ENCODE measurements at places on chromosomes 6 and 20.
A peak's percentile ranks its signal among the peaks of the same experiment; 100 is the strongest.

DNA sequence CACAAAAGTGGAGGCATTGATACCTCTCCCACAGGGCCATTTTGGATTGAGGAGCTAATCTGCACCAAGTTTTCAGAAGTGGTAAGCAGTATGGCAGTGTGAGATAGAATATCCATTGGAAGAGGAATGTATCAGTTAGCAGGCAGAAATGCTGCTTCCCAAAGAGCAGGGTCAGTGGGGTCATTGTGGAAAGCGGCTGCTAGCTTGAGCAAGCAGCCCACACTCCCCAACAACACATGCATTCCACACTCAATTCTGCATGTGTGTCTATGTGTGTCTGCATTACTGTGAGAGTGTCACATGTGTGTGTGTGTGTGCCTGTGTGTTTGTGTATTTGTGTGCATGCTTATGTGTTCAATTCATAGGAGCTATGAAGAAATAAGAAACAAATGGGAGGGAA, 190.9 kb upstream of the FOXA2 start:
- no peak for DNase-seq

GRCh38 chr6:41587131-41587879, 41.1 kb downstream of the FOXP4 start:
- DNase-seq = no peak

- DNase-seq = no peak
Measured at GRCh38 chr6:63799813-63800212, 164.2 kb downstream of the PHF3 start.

DNA sequence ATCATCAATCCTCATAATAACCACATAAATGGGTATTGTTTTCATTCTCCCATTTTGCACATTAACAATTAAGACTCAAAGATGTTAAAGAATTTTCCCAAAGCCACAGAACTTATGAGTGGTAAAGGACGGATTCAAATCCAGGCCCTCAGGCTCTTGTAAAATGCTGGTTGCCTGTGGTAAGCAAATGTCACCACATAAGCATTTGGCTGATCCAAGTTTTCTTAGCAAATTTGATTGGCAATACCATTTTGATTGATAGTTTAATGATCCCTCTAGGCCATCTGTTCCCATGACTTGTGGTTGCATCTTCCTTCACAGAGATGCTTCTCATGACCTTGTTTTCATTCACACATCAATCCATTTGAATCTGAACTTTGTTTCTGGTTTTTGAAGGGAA, 252.0 kb upstream of the RIN2 start:
- DNase-seq = peak; percentile 81

GRCh38 chr20:33211817-33212424, 5.2 kb upstream of the BPIFA3 start:
- DNase-seq = peak; percentile 66

DNA sequence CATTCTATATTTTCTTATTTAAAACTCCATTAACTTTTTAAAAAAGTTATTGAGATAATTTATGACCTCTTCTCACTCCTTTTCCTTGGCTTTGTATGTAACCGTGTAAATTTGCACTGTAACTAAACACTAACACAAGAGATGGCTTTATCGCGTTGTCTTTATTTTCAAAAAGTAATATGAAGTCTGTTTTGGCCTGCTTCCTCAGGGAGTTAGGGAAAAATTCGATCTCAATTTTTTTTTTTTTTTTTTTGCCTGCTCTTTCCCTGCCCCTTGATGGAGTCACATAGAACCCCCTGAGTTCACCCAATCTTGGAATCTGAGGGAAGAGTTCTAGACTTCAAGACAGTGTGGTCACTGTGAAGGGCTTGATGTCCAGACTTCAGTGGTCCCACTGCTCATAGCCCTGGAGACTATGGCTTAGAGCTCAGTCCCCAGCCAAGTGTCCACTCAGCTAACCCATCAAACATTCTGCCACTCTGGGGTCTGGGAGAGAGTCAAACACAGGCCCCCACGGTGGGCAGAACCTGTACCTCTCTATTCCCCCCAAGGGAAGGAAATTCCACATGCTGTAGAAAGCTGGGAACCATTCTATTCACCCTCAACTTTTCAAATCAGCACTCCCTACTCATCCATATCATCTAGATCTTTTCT, 15.7 kb upstream of the TBC1D22B start:
- no peak for DNase-seq

- DNase-seq = no peak
Measured at GRCh38 chr6:16816891-16817290, 55.6 kb upstream of the ATXN1 start.

DNA sequence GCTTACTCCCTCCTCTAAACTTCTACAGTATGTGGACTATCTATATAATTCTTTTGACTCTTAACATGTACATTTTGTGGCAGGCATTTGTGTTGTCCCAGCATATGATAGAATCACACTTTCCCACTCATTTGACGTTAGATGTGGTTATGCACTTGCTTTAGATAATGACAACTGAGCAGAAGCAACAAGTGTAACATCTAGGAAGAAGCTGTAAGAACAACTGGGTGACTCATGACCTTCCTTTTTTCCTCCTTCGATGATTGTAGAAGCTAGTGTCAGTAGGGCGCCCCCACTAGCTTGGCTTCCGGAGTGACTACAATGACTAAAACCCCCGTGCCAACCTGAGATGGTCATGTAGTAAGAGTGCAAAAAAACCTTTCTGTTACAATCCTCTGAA, 74.6 kb upstream of the CEP85L start:
- no peak for DNase-seq

DNA sequence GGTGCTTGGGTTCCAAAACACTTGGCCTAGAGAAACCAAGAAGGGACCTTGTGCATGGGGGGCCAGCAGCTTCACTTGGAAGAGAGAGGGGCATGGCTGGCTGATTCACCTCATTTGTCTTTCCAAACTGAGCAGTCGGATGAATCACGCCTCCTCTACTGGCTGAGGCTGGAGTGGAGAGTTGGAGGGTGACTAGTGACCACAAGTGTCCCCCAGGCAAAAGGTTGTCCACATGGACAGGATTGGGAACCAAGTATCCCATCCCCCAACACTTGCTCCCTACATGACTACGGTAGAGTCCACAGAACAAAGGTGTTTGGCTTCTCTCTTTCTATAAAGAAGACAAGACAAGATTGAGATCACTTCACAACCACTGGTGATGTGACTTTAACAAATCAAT, 875.6 kb downstream of the QKI start:
- peak; percentile 54 for DNase-seq

GRCh38 chr6:139839506-139840156, 465.2 kb upstream of the CITED2 start:
- DNase-seq = peak; percentile 74

- DNase-seq = peak; percentile 55
Measured at GRCh38 chr20:39853050-39853449, 836.0 kb downstream of the MAFB start.

DNA sequence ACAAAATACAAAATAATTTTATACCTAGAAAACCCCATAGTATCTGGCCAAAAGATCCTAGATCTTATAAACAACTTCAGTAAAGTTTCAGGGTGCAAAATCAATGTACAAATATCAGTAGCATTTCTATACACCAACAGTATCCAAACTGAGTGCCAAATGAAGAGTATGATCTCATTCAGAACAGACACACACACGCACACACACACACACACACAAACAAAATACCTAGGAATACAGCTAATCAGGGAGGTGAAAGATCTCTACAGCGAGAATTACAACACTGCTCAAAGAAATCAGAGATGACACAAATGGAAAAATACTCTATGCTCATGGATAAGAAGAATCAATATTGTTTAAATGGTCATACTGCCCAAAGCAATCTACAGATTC, 49.2 kb downstream of the TOMM6 start:
- DNase-seq = peak; percentile 18

DNA sequence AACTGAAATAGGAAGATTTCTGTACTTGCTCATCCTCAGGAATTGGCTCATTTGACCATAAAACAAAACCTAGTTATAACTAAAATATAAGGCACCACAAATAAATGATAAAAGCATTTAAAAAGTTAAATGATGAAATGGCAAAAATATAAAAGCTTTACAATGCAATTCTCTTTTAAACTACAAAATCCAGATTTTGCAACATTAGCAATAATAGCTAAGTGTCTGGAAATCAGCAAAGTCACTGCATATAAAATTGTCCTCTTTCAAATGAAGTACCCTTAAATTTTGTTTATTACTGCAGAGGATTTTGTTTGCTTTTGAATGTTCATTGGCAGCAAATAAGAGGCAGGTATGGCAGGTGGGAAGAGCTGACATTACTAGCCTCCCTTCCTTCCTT, 270.4 kb upstream of the RSPO3 start:
- DNase-seq = no peak

GRCh38 chr20:34983089-34983820, 27.6 kb downstream of the MYH7B start:
- no peak for DNase-seq

- peak; percentile 63 for DNase-seq
Measured at GRCh38 chr6:112155886-112156285, 68.5 kb downstream of the FAM229B start.

GRCh38 chr6:11384531-11385309, 152.3 kb upstream of the NEDD9 start:
- peak; percentile 90 for DNase-seq

DNA sequence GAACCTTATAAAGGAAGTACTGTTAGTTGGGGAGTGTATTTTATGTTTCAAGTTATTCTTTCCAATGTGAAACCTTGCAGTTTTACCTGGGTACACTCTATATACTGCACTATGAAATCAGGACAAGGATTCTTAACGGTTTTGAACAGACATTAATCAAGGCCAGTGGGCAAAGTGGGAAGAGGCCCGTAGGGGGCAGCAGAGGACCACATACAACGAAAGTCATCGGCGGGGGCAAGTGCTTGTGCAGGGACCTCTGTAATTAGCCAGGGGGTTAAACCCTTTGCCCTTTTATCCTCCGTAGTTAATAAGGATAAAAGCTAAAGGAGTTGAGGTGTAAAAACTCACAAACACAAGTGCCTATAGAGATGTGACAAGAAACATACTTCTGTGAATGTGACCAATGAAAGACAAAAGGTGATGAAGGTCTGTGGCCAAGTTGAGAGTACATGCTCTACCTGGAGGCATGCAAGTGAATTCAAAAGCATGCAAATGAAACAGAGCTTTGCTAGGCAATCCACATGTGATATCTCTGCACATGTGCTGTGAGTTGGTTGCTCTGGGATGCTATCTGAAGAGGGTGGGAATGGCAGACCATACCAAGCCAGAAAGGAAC, 392.7 kb upstream of the MAN1A1 start:
- DNase-seq = peak; percentile 36
